ENCODE measurements at places on chromosomes 11 and 22. TPM values are rescaled to one million over a fixed set of nuclear protein-coding genes. Genes with fewer than 3 reads are reported as not detected.

- no peak for DNase-seq
Observed at GRCh38 chr22:32073262-32073661, 30.2 kb downstream of the SLC5A1 start.

DNA sequence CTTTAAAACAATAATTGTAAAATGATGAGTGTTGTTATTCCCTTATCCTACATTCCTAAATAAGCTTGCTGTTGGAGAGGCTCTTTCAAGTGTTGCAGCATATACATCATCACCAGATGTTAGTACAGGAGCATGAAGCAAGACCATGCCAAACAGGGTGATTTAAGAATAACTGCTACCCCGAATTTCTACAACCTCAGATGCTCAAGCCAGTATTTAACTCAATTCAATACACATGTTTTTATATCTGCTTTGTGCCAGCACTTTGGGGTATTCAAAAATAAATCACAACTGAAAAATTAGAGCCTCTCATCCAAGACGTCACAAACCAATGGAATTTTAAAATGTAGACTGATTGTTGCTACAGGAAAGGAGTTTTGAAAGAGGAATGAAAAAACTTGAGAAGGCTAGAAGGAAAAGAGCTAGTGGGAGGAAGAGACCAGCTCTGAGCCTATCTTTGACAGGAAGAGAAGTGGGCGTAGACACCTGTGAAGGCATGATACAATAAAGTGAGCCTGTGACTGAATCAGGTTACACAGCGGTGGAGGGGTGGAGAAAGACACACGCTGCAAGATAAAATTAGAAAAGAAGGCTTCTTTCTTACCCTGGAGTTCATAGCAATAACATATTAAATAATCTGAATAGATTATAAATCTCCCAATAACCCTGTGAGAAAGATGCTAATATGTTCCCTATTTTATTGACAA lies 95.8 kb downstream of the DLG2 start:
- no peak for DNase-seq

Gene MMP12
- polyA plus RNA-seq, result not detected

Gene SSTR3
- polyA plus RNA-seq, result 0.11 TPM

Measured in CD14-positive monocyte (primary cell).